ENCODE measurements at places on chromosomes 1 and 21.

DNA sequence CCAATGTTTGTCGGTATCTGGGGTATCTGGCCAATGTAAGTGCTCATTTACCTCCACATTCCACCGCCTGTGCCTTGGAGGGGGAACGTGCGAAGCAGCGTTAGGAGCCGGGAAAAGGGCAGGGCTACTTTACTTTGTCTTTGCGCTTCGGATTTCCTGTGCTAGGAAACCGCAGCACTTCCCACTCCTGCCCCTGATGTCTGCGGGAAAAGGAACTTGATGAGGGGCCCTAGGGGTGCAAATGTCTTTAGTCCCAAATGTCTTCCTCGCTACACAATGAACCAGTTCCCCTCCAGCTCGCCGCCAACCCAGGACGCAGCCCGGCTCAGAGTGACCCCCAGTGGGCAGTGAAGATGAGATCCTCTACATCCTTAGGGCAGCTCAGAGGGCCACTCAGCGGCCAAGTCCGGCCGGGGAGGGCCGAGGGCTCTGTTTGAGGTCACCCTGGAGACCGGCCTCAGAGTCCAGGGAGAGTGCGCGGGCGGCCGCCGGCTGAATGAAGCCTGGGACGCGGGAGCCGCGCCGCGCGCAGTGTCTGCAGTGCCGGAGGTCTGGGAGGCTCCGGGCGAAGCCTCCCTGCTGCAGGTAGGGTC, at the start of gene DYNLT5:
Gene DYNLT5 (plus strand): TSS at position 460 of the 593 bp plus-strand sequence. CDS start 2,200 bp downstream, outside the sequence.
- DNase-seq = no peak

DNA sequence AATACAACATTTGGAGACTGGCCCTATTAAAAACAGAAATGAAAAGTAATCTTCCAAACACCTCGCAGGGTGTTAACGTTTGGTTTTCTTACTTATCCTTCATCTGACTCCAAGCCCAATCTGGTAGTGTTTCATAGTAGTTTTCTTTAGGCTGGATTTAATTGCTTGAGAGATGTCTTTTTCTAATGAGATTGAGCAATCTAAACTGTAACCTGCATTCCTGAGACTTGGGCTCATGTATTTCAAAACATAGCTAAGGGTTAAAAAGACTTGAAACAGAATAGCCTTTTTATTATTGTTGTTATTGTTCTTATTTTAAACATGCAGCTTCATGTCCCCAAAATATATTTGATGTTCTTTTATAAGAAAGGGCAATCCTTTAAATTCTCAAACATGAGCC, 278.9 kb downstream of the TGFB2 start:
- no peak for DNase-seq

- DNase-seq = no peak
These were observed 14.6 kb upstream of the UMODL1 start for GRCh38 chr21:42056468-42056867.

GRCh38 chr1:170675865-170676264, 11.9 kb downstream of the PRRX1 start:
- DNase-seq = no peak

DNA sequence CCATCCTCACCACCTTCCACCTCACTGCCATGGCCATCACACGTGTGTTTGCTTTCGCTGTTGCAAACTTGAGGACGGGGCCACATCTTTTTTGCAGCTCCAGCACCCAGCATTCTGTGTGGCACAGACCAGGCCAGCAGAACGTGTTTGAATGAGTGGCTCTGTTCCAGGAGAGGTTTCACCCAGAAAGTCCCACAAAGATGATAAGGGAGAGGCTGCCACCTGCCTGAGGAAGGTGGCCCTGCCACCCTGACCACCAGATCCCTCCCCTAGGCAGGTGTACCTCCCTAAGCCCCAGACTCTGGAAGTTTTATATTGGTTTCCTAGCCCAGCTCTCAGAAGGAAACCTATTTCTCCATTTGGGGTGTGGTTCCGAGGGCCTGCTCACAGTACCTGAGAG, 252.1 kb downstream of the KAZN start:
- DNase-seq = no peak

DNA sequence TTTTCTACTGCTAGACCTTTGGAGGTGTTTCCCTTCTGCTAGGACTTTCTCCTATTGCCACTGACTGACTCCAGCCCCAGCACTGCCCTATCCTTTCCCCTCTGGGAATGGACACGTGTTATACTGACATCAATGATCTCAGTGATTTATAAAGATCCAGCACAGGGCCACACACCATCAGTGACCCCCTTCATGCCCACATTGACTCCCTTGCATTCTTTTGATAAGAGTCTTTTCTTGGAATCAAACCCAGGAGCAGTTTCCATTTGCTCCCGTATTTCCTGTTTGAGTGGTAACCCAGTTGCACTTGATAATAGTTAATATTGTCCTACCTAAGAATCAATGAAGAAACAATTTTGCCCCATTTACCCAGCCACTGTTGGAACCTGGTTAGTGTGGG, 501.0 kb upstream of the USP24 start:
- DNase-seq = no peak

DNA sequence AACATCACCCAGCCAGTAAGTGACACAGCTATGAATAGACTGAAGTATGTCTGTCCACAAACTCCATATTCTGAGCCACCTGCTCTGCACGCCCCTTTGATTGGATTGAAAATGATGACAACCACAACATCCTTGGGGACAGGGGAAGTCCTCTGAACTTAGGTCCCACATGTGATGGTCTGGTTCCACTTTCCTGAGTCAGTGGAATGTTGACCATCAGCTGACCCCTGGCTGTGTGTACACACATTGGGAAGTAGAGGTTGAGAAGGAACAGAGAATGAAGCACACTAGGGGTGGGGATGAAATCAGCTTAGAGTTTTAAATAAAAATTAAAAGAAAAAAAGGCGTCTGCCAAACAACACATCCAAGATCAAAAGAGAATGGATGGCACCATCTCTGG, 8.0 kb upstream of the DISP3 start:
- no peak for DNase-seq

DNA sequence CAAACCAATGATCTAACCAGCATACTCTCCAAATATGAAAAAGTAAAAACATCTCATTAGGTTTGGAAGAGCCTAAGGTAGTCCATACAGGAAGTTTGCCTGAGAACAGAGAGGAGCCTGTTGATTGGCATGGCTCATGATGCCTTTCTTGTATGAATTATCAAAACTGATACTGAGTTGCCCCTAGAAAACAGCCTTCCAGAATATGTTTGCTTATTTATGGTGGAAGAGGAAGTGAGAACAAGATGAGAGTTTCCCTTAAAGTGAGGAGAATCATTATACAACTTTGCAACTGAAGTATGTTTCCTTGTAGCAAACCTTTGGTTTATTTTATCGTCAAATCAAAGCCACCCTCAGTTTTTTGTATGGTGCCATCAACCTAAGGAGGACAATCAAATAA, 23.8 kb upstream of the KIAA1614 start:
- DNase-seq = no peak

DNA sequence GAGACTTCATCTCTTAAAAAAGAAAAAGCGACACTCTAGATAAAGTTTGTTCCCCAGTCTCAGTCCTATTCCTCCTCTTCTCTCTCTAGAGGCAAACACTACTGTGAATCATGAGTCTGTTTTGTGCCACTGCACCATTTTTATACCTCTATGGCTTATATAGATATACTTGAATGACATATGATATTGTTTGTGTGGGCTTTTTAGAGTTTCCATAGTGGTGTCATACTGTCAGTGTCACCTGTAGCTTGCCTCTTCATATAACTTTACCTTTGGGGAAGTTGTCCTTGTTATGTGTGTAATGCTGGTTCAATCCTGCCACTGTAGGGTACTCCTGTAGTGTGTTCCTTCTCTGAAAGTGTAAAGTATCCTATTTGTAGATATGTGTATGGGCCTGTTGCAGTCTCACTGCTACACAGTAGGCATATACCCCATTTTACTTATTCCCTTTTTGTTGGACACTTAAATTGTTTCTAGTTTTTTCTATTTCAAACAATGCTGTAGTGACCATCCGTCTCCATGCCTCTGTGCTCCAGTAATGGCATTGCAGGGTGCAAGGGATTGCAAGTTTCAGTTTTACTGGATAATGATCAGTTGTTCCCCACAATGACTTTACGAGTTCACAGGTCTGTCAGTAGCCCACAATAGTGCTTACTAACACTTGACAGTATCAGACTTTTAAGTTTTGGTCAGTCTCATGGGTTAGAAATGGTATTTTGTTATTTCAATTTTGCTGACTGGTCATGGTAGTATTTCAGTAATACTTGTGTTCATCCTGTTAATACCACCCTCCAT, 2.7 kb downstream of the PRMT2 start:
- DNase-seq = no peak

GRCh38 chr21:39055167-39055767, 128.0 kb downstream of the PSMG1 start:
- no peak for DNase-seq

- DNase-seq = no peak
These were observed 38.2 kb upstream of the KIRREL1 start for GRCh38 chr1:157955221-157955620.

- no peak for DNase-seq
These were observed 212.1 kb upstream of the FMN2 start for GRCh38 chr1:239879321-239880170.

DNA sequence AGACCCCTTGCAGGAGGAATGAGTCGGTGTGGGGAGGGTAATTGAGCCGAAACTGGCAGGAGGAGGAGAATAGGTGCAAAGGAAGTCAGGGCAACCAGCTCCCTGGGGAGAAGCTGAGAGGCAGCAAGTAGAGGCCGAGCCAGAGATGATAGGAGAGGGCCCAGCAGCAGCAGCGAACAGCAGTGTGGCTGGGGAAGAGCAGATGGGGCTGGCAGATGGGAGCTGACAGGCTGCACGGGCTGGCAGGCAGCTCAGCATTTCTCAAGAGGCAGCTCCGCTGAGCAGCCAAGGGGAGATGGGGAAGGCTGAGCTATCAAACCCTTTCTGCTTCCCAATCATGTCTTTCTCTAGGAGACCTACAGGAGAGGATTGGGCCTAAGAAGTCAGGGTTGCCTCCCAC, 158.2 kb downstream of the TRIM33 start:
- DNase-seq = no peak

DNA sequence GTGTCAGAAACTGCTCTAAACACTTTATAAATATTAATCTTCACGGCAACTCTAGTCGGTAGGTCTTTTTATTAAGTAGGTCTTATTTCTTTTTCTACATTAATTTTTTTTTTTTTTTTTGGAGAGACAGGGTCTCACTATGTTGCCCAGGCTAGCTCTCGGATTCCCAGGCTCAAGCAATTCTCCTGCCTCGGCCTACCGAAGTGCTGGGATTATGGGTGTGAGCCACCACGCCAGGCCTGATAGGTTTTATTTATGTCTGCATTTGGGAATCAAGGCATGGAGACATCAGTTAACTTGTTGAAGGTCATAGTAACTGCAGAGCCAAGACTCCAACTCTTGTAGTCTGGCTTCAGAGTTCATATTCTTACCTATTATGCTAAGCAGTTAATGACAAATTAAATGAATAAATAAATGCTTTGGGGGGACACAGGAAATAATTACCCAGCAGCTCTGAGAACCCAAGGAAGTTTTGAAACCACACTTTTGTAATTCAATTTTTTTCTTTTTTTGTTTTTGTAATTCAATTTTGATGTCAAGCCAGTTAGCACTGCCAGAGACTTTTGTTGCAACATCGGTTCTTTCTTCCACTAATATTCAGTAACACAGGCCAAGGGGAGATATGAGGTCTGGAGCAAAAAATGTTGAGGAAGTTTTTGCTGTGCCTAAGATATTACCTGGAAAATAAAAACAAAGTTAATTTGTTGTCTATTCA, 9.4 kb upstream of the UAP1 start:
- no peak for DNase-seq

DNA sequence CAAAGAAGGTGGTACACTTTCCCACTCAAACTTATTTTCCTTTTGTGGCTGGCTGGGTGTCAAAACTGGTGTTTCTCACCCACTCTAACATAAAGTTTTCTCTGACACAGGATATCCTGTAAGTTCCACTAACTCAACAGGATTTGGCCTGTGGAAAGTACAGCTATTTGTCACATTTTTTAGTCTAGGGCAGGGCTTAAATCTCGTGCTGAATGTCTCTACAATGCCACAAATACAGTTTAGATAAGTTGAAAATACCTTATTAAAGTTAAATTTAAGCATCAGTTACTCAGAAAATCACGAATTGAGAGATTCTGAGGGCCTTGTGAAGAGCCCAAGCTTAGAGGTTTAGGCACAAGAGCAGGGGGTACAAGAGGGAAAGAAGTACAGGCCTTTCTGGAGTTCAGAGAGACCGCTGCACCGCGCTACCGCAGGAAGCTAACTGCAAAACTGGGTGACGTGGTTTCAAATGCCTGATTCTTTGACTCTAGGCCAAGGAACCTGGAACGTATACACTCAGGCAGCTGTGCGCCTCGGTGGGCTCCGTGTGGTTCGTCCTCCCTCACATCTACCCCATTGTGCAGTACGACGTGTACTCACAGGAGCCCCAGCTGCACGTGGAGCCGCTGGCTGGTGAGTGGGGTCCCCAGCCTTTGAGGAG, 23.4 kb upstream of the PWP2 start:
- peak; percentile 32 for DNase-seq

- DNase-seq = no peak
These were observed 33.4 kb downstream of the BACE2 start for GRCh38 chr21:41201385-41201784.

GRCh38 chr21:45969921-45970673, 11.5 kb upstream of the COL6A1 start:
- no peak for DNase-seq

DNA sequence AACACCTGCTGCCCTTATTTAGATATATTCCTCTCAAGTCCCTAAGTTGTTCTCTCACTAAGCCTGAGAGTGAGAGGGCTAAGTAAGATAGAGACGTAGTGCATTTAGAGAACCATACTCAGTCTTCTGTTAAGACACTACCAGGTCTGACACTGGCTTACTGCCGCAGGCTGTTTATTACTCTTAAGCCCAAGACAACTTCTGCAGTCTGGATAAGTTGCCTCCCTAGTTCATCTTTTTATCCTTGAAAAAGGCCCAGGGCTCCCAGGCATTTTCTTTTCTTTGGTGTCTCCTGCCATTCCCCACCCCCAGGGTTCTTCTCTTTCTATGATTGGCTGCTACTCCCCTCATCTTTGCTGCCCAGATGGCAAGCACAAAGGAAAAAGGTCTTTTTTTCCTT, 38.7 kb downstream of the CACHD1 start:
- no peak for DNase-seq

DNA sequence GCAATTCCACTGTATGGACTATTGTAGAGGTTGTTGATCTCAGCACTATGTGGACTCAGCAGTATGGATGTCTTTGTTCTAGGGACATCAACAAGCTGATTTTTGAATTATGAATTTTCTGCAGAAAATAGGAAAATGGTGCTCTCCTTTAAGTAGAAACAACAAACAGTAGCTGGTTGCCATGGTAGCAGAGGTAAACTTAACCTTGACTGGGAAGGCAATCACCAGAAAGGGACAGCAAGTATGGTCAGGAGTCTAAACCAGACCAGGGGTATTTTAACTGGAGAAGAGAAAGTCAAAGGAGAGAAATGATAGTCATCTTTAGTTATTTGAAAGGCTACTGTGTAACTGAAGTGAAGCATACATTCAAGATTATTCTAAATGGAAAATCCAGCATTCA, 22.3 kb downstream of the WLS start:
- DNase-seq = no peak

DNA sequence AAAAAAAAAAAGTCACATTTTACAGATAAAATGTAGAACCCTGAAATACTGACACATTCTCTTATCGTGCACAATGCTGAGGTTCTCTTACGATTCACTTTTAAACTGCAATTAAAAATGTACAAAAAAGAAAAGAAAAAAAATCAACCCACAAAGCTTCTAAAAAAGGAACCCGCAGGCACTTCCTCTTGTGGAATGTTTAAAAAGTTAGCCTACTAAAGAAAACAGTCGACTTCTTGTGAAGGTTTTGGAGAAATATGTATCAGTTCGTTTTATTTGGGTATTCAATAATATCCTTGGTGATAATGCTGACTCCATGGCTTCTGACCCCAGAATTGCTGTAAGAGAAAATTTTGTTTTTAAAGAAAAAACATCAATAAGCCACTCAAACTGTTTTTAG, 10.2 kb downstream of the HNRNPU start:
- no peak for DNase-seq
